ENCODE measurements at places on chromosomes 3 and 15.

- no peak for DNase-seq
Measured at GRCh38 chr3:105401691-105402149, 35.0 kb downstream of the ALCAM start.

GRCh38 chr3:87313641-87314040 is 37.3 kb upstream of the POU1F1 start:
- DNase-seq: no peak

- DNase-seq: no peak
Measured at GRCh38 chr3:65953881-65954733, 84.6 kb downstream of the MAGI1 start.

- DNase-seq: no peak
Measured at GRCh38 chr3:89038869-89039268, 68.6 kb upstream of the EPHA3 start.

- no peak for DNase-seq
Measured at GRCh38 chr3:100041328-100041749, 73.0 kb downstream of the FILIP1L start.

GRCh38 chr15:46413799-46414198 is 779.0 kb downstream of the SQOR start:
- DNase-seq: no peak

DNA sequence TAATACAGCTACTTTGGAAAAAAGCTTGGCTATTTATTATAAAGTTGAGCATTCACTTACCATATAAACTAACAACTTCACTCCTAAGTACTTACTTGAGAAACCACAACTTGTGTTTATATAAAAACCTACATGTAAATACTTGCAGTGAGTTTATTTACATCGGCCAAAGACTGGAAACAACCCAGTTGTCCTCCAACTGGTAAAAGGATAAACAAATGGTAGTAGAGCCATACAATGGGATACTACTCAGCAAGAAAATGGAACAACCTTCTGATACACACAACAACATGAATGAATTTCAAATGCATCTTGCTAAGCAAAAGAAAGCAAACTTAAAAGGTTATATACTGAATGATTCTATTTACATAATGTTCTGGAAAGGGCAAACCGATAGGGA is 63.7 kb downstream of the SLC7A14 start:
- DNase-seq: no peak

- peak; percentile 25 for DNase-seq
Measured at GRCh38 chr3:128426128-128426921, 40.4 kb downstream of the DNAJB8 start.

DNA sequence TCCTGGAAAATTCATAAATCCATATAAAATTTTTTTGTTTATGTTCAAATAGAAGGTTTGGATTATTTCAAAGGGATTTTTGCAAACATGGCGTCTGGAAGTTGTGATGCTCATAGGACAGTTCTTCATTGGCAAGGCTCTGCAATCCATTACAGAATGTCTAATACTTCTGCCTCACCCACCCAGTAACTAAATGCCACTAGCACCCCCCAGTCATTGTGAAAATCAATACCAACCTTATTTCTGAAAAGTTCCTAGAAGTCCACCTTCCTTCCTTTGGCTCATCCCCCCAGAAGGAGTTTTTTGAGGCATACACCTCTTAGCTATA is 17.9 kb downstream of the ATP11B start:
- DNase-seq: no peak

GRCh38 chr3:152175528-152175889 is 93.2 kb upstream of the MBNL1 start:
- DNase-seq: no peak

GRCh38 chr15:101100593-101101442 is 151.0 kb downstream of the CHSY1 start:
- no peak for DNase-seq

GRCh38 chr3:175818811-175819464 is 959.8 kb downstream of the NAALADL2 start:
- DNase-seq: no peak

GRCh38 chr3:166663194-166663593 is 716.9 kb downstream of the ZBBX start:
- DNase-seq: no peak

GRCh38 chr3:135453326-135453725 is 512.2 kb upstream of the PPP2R3A start:
- DNase-seq: no peak

Measured in activated gamma-delta T cell treated with anti-CD3 and anti-CD28 coated beads, Interleukin-2, amount 50 U/mL, for 16 hours (primary cell).